ENCODE measurements at places on chromosomes 4 and X.

GRCh38 chr4:118284169-118284568 is 68.6 kb downstream of the PRSS12 start:
- no peak for DNase-seq

- no peak for DNase-seq
Observed at GRCh38 chrX:72027024-72027913, 104.4 kb downstream of the RTL5 start.

DNA sequence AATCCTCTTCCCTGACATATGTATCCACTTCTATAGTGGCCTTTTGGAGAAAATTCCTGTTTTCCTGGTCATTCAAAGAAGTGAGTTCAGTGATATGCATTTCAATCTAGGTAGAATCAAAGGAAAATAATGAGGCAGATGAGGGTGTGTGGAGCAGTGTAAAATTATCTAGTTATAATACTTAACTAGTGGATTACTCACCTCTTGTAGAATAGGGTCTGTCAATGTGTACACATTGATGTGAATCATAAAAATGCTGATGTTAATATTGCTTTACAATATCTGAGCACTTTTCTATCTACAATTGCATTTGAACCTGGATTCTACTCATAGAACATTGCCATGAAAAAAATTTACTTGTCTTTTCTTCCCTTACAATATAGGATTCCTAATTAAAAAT is 293.5 kb downstream of the GBA3 start:
- DNase-seq = no peak

GRCh38 chr4:61630548-61630947 is 430.4 kb downstream of the ADGRL3 start:
- DNase-seq = no peak

GRCh38 chr4:48431401-48431800 is 51.7 kb upstream of the SLC10A4 start:
- no peak for DNase-seq

GRCh38 chr4:87073199-87074120 is 138.6 kb downstream of the AFF1 start:
- no peak for DNase-seq

DNA sequence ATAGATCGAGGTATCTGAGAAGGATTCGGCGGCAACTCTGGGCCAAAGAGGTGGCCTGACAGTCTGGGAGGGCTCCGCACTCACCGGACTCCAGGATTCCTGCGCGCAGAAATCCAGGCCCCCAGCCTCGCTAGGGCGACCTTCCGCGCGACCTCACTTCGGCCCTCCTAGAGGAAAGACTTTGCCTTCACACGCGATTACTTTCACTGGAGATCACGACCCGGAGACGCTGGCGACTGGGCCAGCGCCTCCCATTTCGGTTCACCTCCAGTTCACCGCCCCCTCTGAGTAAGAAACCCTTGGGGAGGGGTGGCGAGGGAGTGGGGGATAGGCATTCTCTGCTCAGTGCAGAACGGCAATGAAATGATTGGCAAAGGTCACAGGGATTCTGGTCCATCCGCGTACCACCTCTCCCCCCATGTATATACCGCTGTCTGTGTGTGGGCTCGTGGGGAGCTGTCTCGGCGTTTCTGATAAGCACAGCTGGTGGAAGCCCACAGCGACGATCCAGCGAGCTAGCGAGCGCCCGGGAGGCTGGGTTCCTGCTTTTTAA is 2.5 kb downstream of the POU3F4 start:
- DNase-seq = no peak

- DNase-seq = no peak
Observed at GRCh38 chrX:144253356-144253755, 369.5 kb downstream of the UBE2NL start.

- DNase-seq = no peak
Observed at GRCh38 chr4:41485041-41485440, 52.9 kb upstream of the LIMCH1 start.
